ENCODE measurements at places on chromosomes 13 and 19.

GRCh38 chr13:96450326-96451020, 360.6 kb downstream of the HS6ST3 start:
- no peak for DNase-seq

DNA sequence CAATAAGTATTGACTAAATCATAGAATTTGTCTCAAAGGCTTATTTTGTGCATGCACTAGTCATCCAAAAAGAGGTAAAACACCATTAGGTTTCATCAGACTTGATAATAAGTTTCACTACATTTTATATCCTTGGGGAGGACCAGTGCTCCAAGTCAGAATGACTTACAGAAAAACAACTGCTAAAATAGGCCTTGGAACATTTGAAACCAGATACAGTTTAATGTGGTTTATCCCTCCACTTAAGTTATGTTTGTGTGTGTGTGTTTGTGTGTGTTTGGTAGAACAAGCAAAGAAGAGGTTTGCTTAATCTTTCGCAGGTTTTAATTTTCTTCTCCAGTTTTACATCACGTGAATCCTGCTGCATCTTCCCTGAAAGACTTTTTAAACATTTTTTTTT, 570.9 kb downstream of the PCDH9 start:
- DNase-seq = no peak

DNA sequence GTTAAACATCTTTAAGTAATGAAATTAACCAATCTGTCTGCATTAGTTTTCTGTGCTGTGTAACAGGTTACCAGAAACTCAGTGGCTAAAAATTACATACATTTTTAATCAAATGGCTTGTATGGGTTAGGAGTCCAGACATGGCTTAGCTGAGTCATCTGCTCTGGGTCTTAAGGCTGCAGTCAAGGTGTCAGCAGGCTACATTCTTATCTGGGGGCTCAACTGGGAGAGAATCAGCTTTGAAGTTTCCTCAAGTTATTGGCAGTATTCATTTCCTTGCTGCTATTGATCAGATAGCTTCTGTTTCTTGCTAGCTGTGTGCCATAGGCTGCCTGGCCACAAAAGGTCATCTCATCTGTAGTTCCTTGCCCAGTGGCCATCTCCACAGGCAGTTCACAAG, 1163.0 kb downstream of the DIAPH3 start:
- no peak for DNase-seq

GRCh38 chr13:112888238-112889111, 80.5 kb upstream of the MCF2L start:
- DNase-seq = no peak

- no peak for DNase-seq
Measured at GRCh38 chr13:31749929-31750328, 10.6 kb downstream of the RXFP2 start.

DNA sequence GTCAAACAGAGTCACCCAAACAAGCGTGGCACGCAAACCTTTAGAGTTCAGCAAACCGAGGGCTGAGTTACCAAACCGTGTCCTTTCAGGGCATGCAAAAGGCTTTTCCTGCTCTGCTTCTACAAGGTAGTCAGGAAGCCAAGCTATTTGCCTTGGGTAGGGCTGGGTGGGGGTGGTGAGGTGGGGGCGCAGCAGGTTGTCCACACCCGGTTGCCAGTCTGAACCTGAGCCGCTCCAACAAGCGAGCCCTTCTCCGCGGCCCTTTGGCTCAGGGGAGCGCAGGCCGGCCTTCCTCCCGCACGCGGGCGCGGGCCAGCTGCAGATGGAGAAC, 347 bp upstream of the CLDN10 start:
- no peak for DNase-seq

DNA sequence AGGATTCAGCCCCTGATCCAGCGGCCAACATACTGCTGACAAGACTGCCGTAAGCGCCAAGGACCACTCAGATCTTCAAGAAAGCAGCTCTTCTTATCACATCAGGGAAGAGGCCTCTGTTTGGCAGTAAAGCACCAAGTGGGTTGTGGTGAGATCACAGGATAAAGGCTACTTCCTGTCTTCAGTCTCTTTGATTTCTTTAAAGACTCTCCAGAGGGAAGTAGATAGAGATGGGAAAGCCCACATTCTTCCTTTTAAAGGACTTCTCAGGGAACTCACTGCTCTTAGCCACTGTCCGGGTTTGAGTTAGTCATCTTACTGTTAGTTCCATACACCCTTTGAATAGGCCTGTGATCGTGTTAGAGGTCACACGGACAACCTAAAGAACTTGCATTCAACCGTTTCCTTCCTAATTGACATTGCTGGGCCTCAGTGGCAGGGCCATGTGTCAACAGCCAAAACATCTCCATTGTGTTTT, 47.2 kb upstream of the POMP start:
- no peak for DNase-seq

- no peak for DNase-seq
Measured at GRCh38 chr19:48900477-48901406, 630 bp downstream of the NUCB1 start.

DNA sequence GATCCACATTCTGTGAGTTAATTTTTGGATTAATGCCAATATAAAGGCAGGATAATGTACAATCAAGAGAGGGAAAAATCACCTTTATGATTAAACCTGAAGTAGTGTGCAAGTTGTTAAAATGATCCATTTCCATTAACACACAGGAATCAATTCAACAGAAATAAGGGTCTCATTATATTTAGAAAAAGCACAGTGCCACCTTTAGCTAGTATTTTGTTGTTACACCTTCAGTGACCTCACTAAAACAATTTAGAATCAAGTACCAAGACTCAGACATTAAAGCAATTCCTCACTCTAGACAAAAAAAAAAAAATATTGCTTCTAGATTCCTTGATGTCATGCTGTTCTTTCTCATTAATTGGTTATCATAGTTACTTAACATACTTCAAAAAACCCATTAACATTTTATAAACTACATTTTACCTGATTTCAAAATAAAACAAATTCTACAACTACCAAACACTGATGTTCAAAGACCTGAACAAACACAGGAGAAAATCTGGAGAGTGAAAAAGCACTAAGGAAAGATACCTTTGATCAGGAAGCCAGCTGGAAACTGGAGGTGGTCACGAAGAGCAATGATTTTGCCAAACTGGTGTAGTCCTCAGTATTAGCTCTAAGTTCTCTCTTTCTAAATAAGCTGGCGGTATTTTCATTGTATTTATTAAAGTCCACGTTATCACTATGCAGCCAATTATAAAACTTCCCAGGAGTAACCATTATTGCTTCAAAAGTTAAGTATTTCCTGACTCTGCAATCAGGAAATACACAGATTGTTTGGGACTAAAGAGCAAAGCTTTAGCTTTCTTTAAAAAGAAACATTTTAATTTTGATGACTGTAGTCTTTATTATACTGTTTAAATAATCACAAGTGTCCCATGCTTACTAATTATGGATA, 115.3 kb downstream of the TBC1D4 start:
- DNase-seq = no peak

GRCh38 chr19:49344505-49345423, 9.6 kb downstream of the CD37 start:
- no peak for DNase-seq

DNA sequence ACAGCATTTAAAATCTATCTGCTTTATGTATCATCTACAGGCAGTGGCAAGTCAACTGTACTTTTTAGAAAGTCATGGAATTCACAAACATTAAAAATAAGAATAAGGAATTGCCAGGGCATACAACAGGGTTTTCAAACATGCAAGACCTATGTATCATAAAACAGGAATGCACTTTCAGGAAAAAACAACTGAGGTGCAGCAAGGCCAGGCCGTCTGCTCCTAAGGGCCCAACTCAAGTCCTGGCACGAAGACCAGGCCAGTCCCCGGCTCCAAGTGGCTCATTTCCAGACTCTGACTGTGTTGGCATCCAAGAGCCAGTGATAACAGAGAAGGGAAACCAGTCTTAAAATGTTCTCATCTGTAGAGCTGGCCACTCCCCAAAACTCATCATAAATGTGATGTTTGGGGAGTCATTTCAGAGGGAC, 7.1 kb downstream of the RFX2 start:
- no peak for DNase-seq

- no peak for DNase-seq
Measured at GRCh38 chr13:52112591-52112990, 16.3 kb downstream of the NEK5 start.

DNA sequence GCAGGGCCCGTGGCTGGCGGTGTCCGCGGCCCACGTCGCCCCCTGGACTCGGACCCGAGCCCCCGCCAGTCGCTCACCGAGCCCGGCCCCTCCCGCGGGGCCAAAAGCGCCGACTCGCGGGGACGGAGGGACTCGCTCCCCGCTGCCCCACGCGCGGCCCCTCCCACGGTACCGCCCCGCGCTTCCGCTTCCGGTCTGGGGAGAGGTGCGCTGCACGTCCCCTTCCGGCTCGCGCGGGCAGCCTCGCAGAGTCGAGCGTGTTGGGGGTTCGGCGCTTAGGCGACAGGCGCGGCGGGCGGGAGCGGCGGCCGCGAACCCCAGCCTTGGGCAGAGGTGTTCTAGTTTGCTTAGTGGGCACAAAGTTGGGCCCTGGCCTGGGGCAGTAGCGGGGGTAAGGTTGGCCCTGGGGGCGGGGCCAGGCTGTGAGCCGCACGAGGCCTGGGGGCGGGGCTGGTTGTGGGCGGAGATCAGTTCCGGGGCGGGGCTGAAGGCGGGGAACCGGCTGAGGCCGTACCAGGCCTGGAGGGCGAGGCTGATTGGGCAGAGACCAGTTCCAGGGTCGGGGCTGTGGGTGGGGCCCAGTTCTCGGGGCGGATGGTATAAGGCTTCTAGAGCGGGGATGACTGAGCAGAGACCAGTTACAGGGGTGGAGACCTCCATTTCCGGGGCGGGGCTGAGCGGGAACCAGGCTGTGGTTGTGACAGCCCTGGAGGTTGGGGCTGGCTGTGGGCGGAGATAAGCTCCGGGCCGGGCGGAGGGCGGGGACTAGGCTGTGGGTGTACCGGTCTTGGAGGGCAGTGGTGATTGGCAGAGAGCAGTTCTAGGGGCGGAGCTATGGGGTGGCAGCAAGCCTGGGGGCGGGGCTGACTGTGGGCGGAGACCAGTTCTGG, at the start of the genes MBD3L1 and ZNF558:
Gene MBD3L1 (plus strand): TSS at position 246 of the 890 bp plus-strand sequence. CDS start 10,302 bp downstream, outside the sequence.
Gene ZNF558 (minus strand): TSS at position 173 of the 890 bp plus-strand sequence. CDS start 9,645 bp downstream, outside the sequence.
- peak; percentile 99 for DNase-seq

GRCh38 chr13:73955977-73956500, 178.2 kb downstream of the KLF12 start:
- no peak for DNase-seq

DNA sequence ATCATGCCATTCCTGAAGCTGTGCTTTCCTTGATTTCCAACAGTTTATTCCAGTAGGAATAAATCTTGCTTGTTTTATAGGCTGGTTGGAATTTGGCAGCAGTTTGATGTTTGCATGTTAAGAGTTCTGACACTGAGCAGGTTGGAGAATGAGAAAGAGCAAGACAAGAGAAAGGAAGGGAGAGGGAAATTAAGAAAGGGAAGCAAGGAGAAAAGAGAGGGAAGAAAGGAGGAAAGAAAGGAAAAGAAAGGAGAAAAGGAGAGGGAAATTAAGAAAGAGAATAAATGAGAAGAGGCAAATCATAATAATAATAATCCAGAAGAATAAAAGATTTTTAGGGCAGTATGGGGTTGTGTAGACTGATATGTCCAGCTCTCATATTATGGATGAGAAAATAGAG, 28.4 kb upstream of the UQCRFS1 start:
- DNase-seq = no peak

- no peak for DNase-seq
Measured at GRCh38 chr13:73259061-73260017, 200.5 kb downstream of the KLF5 start.

GRCh38 chr13:23651439-23651838, 81.2 kb downstream of the TNFRSF19 start:
- DNase-seq = no peak

- DNase-seq = no peak
Measured at GRCh38 chr13:20145521-20145920, 15.3 kb downstream of the GJA3 start.

GRCh38 chr13:30440910-30441703, 18.8 kb downstream of the UBE2L5 start:
- DNase-seq = no peak

- DNase-seq = no peak
Measured at GRCh38 chr19:46911456-46911855, 50.7 kb downstream of the ARHGAP35 start.

GRCh38 chr19:42441049-42441445, 1.7 kb downstream of the CXCL17 start:
- peak; percentile 8 for DNase-seq

DNA sequence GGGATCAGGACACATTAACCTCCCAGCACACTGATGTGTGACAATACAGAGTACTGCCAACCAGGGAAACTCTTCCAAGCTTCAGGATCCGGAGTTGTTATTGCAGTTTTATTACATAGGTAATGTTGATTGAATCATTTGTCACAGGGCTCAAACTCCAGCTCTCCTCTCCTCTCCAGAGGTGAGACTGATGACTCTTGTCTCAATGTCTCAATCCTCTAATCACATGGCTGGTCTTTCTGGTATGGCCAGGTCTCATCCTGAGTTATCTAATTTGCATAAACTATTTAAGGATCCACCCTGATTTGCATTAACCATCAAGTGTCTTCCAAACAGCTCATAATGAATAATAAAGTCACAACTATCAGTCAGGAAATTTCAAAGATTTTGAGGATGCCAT, 522.6 kb upstream of the PCDH9 start:
- DNase-seq = no peak

GRCh38 chr13:110490009-110490770, 71.3 kb downstream of the RAB20 start:
- DNase-seq = no peak

DNA sequence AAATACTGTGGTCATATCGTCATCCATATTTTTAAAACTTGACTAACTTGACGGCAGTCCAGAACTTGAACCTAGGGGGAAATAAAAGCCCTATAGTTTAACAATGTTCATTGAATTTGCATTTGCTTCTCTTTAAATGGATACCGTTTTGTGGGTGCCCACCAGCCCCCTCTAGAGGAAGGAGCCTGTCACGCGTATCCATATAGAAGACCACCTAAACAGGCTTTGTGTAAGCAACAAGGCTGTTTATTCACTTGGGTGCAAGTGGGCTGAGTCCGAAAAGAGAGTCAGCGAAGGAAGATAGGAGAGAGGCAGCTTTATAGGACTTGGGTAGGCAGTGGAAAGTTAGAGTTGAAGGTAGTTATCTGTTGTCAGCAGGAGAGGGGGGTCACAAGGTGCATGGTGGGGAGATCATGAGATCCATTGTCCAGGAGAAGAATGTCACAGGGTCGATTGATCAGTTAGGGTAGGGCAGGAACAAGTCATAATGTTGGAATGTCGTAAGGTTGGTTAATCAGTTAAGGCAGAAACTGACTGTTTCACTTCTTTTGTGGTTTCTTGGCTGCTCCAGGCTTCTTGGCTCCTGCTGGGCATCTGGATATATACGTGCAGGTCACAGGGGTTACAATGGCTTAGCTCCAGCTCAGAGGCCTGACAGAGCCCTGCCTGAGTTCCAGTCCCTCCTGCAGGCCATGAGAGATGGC, 42.5 kb upstream of the ANKRD10 start:
- DNase-seq = no peak

DNA sequence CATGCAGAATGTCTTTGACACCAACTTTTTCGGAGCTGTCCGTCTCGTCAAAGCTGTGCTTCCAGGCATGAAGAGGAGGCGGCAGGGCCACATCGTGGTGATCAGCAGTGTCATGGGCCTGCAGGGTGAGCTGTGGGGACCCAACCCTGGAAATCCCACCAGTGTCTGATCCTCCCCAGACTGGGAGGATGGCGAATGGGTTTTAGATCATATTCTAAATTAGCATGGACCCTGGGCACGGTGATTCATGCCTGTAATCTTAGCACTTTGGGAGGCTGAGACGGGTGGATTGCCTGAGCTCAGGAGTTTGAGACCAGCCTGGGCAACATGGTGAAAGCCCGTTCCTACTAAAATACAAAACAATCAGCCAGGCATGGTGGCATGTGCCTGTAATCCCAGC, 5.5 kb downstream of the RDH8 start:
- no peak for DNase-seq
